ENCODE measurements at places on chromosomes 3 and 15.

DNA sequence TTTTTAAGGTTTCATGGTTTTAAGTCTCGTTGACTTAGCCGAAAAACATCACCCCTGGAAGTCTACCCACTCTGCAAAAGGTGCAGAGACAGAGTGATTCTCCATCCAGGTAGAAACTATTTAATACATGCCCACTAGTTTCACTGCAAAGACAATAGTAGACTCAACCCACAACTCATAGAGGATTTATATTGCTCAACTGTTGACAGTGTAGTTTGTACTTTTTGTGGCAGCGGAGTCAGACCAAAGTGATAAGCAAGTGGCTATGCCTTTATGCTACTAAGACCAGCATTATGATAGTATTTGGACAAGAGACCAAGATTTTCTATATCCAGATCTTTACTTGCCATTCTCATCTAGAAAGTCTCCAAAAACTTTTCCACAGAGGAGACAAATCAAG lies 98.8 kb upstream of the ZBTB20 start:
- no peak for DNase-seq

DNA sequence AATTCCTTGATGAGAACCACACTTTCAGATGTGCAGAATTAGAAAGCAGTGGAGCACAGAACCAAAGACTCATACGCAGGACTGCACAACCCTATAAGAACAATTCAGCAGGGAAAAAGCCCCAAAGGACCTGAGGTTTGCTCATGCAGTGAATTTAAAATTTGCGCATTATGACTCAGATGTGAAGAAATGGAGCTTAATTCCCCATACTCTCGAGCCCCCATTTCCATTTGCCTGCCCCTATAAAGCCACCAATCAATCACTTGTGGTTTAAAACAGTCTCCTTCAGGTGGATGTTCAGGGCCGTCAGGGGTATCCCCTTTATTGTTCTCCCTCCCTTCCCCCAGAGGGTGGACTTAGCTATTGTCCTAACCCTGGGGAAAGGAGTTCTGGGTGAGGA lies 221.2 kb downstream of the IGSF11 start:
- DNase-seq, result no peak

GRCh38 chr3:96319166-96319565 lies 495.2 kb upstream of the EPHA6 start:
- DNase-seq, result no peak

- DNase-seq, result peak; percentile 19
Observed at GRCh38 chr3:17032407-17033034, 147.8 kb downstream of the PLCL2 start.

- DNase-seq, result no peak
Observed at GRCh38 chr3:190863119-190863465, 598 bp upstream of the GMNC start.

DNA sequence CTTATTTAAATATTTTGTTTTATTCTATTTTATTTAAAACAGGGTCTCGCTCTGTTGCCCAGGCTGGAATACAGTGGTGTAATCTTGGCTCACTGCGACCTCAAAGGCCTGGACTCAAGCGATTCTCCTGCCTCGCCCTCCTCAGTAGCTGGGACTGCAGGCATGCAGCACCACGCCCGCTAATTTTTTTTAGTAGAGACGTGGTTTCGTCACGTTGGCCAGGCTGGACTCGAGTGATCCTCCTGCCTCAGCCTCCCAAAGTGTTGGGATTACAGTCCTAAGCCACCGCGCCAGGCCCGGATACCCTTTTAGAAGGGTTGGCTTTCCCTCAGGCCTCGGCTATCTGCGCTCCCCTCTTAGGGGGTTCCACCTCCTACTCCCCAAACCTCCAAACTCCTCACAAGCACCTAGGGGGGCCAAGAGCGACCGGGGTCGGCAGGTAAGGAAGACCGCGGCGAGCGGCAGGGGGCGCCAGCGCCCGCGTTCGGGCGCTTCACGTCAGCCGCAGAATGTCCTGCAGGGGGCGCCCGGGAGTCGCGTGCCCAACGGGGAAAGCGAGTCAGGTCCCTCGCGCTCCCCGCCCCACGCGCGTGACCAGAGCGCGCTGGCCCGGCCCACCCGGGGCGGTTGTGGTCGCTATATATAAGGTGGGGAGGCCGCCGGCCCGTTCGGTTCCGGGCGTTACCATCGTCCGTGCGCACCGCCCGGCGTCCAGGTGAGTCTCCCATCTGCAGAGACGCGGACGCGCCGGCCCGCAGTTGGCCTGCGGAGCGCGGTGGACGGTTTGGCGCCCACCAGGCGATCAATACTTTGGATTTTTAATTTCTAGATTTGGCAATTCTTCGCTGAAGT lies 51.8 kb upstream of the GATM start:
- no peak for DNase-seq
